ENCODE measurements at places on chromosomes 13 and 19. TPM values are rescaled to one million over a fixed set of nuclear protein-coding genes. Genes with fewer than 3 reads are reported as not detected.

- no peak overlapping the region for H3K27ac ChIP-seq
- no peak overlapping the region for H3K4me3 ChIP-seq
- H3K27me3 ChIP-seq, result no peaks in the 10 kb centered on the region
- DNase-seq, result no peak
- peaks cover 55% of the 10 kb centered on the region for H3K36me3 ChIP-seq
Observed at GRCh38 chr19:4358709-4359626, 15.6 kb downstream of the MPND start.

DNA sequence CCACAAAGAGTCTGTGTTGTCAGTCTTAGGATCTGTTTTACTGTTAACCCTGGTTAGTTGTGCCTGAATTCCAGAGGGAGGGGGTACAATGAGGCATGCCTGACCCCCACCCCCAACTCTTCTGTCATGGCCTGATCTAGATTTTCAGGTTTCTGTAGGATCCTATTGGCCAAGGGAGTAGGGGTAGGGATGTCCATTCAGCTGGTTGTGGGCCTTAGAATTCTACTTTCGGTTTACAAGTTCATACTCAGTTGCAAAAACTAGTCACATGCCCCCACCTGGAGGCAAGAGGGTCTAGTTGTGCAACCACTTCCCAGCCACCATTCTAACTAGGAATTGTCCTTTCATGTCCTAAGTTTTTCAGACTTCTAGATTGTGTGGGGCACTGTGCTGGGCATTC lies 94.3 kb upstream of the MBNL2 start:
- DNase-seq, result no peak
- H3K4me1 ChIP-seq, result peaks cover 6% of the 10 kb centered on the region
- no peaks in the 10 kb centered on the region for H3K36me3 ChIP-seq
- no peak overlapping the region for H3K27ac ChIP-seq
- no peak overlapping the region for H3K4me3 ChIP-seq

DNA sequence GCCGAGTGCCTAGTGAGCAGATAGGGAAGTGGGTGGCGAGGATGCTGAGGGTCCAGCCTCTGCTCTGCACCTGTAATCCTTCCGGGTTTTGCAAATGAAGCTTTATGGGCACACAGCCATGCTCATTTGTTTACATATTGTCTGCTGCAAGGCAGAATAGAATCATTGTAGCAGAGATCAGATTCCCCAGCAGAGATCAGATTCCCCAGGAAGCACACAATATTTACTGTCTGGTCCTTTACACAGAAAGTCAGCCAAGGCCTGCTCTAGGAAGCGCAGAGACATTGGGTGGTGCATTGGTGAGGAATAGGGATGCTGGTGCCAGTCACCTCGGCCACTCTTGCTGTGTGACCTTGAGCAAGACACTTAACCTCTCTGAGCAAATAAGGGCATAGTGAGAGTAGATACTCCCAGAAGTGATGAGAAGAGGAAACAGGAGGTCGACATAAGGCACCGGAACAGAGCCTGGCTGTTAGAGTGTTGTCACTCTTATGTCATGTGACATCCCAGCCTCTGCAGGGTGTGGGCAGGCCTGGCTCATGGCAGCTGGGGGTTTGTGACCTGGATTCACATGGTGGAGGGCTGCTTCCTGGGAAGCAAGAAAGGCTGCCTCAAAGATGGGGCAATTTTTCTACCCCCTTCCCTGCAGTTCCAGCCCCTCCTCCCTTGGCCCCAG lies 25.6 kb downstream of the CARM1 start:
- no peaks in the 10 kb centered on the region for H3K27me3 ChIP-seq
- H3K27ac ChIP-seq, result peak overlapping the region; percentile 27
- no peak for DNase-seq
- H3K4me3 ChIP-seq, result no peak overlapping the region
- peaks cover 7% of the 10 kb centered on the region for H3K4me1 ChIP-seq

DNA sequence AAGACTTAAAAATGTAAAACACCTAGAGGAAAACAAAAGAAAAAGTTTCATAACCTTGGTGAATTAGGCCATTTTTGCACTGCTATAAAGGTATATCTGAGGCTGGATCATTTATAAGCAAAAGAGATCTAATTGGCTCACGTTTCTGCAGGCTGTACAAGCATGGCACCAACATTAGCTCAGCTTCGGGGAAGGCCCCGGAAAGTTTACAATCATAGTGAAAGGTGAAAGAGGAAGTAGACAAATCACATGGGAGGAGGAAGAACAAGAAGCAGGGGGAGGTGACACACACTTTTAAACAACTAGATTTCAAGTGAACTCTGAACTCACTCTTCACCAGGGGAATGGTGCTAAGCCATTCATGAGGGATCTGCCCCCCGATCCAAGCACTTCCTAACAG lies 1358.5 kb upstream of the PCDH9 start:
- no peaks in the 10 kb centered on the region for H3K27me3 ChIP-seq
- no peak for DNase-seq
- H3K36me3 ChIP-seq, result no peaks in the 10 kb centered on the region
- no peak overlapping the region for H3K27ac ChIP-seq
- no peak overlapping the region for H3K4me3 ChIP-seq

- peaks cover 34% of the 10 kb centered on the region for H3K4me1 ChIP-seq
- no peaks in the 10 kb centered on the region for H3K36me3 ChIP-seq
- DNase-seq, result no peak
Observed at GRCh38 chr13:109779074-109779473, 7.3 kb downstream of the IRS2 start.

DNA sequence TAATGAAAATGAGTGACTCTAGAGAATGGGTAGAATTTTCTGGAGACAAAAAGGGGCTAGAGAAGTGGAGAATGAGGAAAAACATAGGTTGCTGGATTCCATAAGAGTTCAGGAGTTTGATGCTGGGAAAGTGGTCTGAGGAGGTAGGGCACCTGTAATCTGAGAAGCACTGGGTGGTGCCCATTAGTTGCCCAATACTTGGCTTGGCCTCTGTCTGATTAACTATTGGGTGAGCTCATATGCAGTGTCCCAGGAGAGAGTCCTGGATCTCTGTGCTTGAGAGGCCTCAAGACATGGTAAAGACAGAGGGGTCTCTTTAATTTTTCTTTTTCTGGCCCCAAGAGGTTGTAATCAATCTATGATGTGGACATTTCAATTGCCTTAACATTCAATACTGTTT lies 390.1 kb downstream of the TDRD3 start:
- no peaks in the 10 kb centered on the region for H3K4me1 ChIP-seq
- DNase-seq, result no peak
- H3K27me3 ChIP-seq, result no peaks in the 10 kb centered on the region
- H3K4me3 ChIP-seq, result no peak overlapping the region
- no peaks in the 10 kb centered on the region for H3K36me3 ChIP-seq
- H3K27ac ChIP-seq, result no peak overlapping the region

DNA sequence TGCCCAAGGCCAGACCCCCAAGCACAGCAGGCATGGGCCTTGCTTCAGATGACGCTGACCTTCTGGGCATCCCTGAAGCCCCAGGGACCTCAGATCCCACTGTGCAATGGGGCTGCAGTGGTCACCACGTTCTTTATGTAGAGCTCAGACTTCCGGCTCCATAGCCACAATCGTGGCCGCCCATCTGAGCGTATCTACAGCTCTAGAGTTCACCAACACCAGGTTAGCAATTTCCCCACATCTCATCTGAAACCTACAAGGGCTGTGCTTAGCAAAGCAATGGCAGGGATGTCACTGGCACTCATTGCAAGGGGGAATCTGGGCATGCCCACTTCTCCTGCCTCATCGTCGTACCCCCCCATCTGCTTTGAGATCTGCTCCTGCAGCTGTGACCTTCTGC lies 384.4 kb upstream of the TSHZ3 start:
- DNase-seq, result no peak
- no peaks in the 10 kb centered on the region for H3K4me1 ChIP-seq
- H3K27me3 ChIP-seq, result no peaks in the 10 kb centered on the region
- no peak overlapping the region for H3K4me3 ChIP-seq

GRCh38 chr13:40058757-40059236 lies 403.3 kb downstream of the COG6 start:
- H3K36me3 ChIP-seq, result no peaks in the 10 kb centered on the region
- H3K4me1 ChIP-seq, result peaks cover 39% of the 10 kb centered on the region
- no peak for DNase-seq
- H3K27ac ChIP-seq, result peak overlapping the region; percentile 84
- no peaks in the 10 kb centered on the region for H3K27me3 ChIP-seq
- no peak overlapping the region for H3K4me3 ChIP-seq

GRCh38 chr19:54352041-54352440 lies 12.7 kb downstream of the LAIR1 start:
- no peak for DNase-seq
- H3K4me1 ChIP-seq, result no peaks in the 10 kb centered on the region
- no peak overlapping the region for H3K4me3 ChIP-seq

- no peaks in the 10 kb centered on the region for H3K4me1 ChIP-seq
- H3K27ac ChIP-seq, result peak overlapping the region; percentile 43
- H3K36me3 ChIP-seq, result no peaks in the 10 kb centered on the region
- DNase-seq, result no peak
Observed at GRCh38 chr13:48221686-48222187, 11.3 kb upstream of the ITM2B start.

LILRA1 gene
- 1.5 TPM for total RNA-seq

HS6ST3 gene
- 1.1 TPM for total RNA-seq

TRPM4 gene
- 11.8 TPM for total RNA-seq

DCLK1 gene
- 3.4 TPM for total RNA-seq

FRY gene
- total RNA-seq, result 27.9 TPM

CEACAM20 gene
- total RNA-seq, result not detected

SIAH3 gene
- total RNA-seq, result not detected

NXNL1 gene
- not detected for total RNA-seq

Measured in pancreas (tissue), 10 donors.